Lung (tissue), 17 donors: ENCODE measurements at places on chromosomes 5 and 9.

GRCh38 chr9:21815643-21816042 is 13.2 kb downstream of the MTAP start:
- no peak for DNase-seq

DNA sequence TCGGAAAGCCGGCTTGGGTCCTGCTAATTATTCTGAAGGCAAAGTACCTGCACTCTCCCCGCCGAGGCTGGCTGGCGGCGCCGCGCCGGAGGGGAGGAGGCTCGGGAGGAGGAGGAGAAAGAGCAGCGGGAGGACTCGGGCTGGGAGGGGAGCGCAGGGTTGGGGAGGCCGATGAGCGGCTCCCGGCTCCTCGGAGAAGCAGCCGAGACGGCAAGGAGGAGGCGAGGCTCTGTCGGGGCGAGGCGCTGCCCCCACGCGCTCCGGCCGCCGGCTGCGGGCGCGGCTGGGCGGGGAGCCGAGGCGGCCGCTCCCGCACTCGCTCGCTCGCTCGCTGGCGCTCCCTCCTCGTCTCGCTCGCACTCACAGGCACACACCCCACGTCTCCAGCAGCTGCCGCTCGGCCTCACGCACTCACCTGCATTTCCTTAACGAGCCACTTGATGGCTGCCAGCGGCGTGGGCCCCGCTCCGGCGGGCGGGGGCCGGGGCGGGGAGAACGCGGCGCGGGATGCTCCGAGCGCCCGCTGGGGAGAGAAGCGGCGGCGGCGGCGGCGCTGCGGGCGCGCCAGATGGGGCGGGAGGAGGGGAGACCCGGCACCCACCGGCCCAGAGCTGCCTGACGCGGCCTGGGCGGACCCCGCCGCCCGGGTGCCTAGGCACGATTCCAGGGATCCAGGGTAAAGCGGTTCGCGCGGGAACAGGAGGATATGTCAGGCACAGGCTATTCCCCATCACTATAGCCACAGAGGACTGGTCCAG is at the start of gene PTPRD:
PTPRD (minus strand) TSS at position 362 of the 758 bp plus-strand sequence.
- DNase-seq: peak; percentile 51

GRCh38 chr5:1207555-1207954 is 6.2 kb downstream of the SLC6A19 start:
- DNase-seq: no peak

DNA sequence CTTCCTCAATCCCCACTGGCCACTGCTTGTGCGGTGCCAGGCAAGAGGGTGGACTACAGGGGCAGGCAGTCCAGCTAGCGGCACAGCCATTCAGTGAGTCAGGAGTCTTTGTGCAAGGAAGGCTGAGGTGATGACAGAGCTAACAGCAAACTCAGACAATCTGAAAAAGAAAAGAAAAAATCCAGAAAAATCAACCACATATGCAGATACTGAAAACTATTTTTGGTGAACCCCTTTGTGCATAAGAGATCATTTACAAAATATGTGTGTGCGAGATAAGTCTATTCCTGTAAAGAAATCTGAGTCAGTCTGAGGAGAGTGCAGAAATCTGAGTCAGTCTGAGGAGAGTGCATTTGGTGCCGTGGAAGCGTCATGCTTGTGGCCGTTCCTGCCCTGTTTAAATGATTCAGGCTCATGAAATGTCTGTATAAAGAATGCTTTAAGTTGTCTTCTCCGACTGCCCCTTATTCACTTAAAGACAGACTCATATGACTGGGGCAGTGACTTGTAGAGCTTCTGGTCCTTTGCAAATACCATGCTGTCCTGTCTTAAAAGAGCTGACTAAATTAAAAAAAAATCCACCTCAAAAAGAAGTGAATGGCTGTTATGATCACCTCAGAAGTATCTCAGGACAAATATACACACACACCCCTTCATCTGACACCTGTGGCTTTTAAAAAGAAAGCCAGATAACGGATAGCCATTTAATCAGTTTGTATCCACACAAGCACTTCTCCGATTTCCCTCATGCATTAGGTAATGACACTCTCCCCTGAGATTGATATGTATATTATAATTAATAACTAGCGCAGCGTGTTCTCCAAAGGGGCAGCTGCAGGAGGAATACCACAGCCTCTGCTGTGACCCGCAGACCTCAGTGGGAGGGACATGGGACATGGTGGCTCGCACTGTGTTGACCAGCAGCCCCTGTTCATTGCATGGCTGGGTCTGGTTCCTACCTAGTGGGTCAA is 47.3 kb downstream of the TRIO start:
- DNase-seq: no peak

GRCh38 chr5:74017786-74018211 is 391.8 kb downstream of the ARHGEF28 start:
- no peak for DNase-seq

DNA sequence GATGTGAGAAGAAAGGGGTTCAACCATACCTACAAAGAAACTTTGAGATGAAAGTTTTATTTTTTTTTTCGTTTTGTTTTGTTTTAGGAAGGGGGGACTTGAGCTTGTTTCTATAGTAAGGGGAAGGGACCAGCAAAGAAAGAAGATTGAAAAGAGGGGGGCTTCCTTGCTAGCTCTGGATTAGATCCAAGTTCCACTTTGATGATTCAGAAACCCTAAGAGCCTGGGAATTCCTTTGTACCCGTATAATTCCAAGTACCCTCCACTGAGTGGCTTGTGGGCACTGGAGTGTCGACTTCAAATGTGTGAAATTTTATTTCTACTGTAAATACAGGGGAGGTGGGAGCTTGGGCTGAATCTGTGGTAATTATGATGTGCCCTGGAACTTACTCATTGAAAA is 10.9 kb downstream of the MAMDC2 start:
- DNase-seq: peak; percentile 16

- DNase-seq: no peak
Measured at GRCh38 chr9:78856781-78857180, 559.9 kb downstream of the PSAT1 start.

DNA sequence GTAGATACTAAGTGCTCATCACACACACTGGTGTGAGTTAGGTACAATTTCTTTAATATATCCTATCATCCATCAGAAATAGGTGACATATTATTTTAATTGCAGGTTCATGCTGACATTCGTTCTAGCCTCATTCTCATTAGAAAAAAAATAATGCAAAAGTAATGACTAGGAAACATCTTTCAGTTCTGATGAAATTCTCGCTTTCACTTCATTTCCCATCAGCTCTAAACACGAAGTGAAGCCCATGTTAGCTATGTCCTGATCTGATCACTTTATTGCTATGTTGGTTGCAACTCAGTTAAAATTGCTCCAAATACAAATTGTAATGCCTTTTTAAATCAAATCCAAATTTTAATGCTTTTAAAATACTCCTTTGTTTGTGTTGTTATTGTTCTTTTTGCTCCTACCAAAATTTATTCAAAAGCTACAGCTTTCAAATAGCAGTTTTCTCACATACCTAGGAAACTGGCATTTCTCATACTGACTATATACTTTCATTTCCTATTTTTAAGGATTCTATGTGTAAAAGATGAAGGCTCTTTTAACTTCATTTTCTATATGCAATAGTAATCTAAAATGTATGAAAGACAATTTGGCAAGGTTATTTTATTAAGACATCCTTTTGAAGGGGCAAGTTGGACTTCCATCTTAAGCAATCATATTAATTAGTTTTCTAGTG is 1237.8 kb upstream of the ACO1 start:
- no peak for DNase-seq

GRCh38 chr5:14491015-14491915 is 90.3 kb upstream of the OTULINL start:
- no peak for DNase-seq

DNA sequence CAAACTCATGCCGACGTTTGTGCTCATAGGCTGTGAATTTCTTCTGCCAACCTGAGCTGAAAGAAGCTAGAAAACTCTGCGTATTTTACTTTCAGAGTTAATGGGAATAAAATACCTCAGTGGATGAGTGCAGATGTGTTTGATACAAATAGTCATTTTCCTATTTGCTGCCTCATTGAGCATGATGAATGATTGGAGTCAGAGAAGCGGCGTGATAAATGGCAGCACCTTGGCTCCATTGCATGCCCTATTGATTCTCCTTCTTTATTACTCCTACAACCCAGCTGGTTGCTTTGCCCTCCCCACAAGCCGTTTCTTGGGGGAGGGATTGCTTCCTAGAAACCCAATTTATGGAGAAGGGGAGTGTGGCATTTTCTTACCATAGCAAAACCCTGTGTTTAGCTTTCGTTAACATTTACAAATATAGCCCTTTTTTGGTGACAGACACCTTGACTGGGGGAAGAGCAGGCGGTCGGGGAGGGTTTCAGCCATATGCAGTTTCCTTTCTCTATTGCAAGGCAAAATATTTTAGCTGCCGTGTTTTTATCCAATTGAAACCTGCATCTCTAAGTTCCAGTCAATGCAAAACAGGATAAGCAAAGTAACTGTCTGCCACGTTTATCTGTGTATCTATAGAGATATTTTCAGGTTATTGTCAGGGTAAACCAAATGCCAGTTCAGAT is 93.1 kb upstream of the TBCA start:
- DNase-seq: no peak

DNA sequence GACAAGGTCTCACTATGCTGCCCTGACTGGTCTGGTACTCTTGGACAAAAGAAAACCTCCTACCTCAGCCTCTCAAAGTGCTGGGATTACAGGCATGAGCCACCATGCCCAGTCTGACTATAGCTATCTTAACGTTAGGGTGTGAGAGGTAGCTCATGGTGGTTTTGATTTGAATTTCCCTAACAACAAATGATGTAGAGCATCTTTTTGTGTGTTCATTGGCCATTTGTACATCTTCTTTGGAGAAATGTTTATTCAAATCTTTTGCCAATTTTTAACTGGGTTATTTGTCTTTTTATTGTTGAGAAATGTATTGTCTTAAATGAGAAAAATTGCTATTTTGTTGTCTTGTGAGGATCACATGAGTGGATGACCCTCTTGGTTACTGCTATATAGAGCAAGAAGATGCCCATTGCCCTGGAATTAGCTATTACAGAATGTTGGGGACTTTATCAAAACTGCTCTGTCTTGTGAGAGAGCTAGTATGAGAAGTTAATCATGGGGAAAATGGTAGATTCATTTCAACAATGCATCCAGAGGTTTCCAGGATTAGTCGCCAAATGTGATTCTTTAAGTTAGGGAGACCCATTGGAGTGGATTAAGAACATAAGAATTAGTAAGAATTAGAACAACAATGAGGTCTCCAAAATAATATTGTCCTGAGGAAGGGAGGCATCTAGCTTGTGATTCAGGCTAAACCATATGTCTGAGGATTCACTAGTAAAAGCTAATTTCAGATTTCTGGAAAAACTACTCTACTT is 124.3 kb upstream of the MOCS2 start:
- no peak for DNase-seq

GRCh38 chr9:125739436-125739835 is 7.7 kb upstream of the PBX3 start:
- no peak for DNase-seq

DNA sequence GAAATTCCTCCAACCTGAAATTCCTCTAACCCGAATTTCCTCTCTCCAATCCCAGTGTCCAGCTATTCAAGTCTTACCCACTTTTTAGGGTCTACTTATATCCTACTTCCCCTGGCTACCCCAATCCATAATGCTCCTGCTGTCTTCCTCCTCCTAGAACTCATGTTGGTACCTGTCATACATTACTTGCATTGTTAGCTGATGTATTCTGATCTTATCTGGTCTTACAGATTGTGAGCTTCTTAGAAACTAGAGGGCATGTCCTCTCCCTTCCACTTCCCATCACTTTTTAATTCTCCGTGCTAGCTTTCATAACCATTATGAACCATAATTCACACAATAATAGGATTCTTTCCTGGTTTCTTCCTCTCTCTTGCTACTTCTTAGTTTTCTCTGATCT is 336.1 kb downstream of the CWC27 start:
- DNase-seq: no peak

DNA sequence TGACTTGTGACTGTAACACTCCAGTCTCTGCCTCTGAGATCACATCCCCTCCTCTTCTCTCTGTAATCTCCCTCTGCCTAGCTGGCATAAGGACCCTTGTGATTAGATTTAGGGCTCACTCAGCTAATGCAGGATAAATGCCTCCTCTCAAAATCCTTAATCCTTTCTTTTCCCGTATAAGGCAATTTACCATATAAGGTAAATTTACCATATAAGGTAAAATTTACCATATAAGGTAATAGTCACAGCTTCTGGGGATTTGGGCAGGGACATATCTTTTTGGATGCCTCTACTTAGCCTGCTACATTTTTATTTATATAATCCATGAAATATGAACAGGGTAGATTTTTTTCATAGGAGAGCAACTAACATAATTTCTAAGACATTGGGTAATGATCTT is 318.0 kb upstream of the PUM3 start:
- DNase-seq: no peak

- DNase-seq: no peak
Measured at GRCh38 chr5:57434227-57434640, 48.4 kb downstream of the ACTBL2 start.

DNA sequence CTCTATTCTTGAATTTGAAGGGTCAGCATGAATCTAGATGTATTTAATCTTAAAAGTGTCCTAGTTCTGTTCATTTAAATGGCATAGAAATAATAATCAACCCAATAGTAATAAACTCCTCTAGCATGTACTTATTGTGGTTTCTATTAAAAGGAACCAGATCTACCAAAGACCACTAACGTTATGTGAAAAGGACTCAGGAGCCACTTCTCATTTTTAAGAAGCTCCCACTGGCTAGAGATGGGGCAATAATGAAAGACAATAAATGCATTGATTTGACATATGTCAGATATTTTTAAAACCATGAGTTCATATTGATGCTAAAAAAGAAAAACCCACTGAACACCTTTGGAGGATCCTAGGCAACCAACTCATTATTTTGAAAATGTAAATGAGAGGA is 191.9 kb downstream of the ATP10B start:
- DNase-seq: no peak

DNA sequence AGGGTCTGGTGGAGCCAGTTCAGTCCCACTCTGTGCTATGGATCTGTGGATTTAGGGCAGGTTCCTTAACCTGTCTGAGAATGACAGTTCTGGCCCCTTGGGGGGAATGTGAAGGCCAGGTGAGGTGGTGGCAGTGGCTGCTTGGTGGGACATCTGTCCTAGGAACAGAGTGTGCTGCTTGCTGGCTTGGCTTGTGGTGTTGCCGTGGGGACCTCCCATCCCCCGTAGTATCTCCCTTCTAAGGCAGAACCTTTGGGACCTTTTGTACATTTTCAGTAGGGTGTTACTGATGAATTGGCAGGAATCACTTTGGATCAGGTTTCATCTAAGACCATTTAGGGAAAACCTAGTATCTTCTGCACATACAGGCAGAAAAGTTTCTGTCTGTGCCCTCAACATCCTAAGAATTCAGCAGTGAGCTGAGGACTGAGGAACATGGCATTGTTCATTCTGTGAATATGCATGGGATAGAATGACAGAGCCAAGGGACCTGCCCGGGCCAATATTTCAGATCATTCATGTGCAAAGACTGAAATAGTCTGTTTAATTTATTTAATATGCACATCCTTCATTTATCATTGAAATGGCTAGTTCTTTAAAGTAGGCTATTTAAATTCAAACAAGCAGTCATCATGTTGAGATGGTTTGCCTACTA is 64.6 kb downstream of the WNK2 start:
- DNase-seq: no peak

- DNase-seq: no peak
Measured at GRCh38 chr9:93089024-93089423, 7.0 kb upstream of the CARD19 start.
